ENCODE measurements at places on chromosomes 11 and 22.
A peak's percentile ranks its signal among the peaks of the same experiment; 100 is the strongest.

GRCh38 chr22:23622634-23623033 is 9.5 kb downstream of the DRICH1 start:
- DNase-seq = no peak

- no peak for DNase-seq
Measured at GRCh38 chr11:120013325-120014250, 124.3 kb downstream of the TRIM29 start.

GRCh38 chr11:25247336-25247735 is 750.5 kb downstream of the LUZP2 start:
- DNase-seq = no peak

DNA sequence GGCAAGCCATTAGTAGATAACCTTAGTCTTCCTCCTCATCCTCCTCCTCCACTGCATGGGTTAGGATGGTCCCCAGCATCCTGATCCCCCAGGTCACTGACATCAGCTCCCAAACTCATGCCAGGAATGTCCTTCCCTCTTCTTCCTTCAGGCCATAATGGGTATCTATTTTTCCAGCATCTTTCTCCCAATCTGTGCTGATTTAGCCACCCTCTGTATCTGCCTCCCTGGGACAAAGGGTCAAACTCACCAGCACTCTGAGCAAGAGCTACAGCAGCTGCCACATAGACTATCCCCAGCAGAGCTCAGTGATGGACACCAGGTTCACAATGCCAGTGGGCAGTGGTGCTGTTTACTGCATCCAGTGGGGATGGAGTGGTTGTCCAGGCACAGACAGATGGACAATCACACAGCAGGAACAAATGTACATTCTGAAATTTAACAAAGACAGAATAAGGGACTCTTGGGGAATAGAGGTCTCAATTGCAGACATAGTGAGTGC is 115.2 kb upstream of the TOP3B start:
- no peak for DNase-seq

- no peak for DNase-seq
Measured at GRCh38 chr22:39894554-39895092, 1.1 kb upstream of the ENTHD1 start.

DNA sequence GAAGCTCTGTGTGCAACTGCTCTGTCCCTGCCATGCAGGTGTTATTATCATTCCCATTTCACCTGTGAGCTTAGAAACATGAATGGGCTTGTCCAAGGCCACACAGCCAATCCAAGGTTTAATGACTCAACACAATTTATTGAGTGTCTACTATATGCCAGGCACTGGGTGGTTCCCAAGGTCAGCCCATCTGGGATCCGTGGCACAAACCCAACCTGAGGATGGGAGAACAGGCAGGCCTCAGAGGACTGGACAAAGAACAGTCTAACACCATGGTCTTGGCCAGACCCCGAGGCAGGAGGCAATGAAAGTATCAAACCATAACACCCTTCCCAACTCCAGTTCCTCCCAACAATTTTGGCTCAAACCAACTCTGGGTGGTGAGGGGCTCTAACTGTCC is 15.7 kb downstream of the SPATA19 start:
- no peak for DNase-seq

DNA sequence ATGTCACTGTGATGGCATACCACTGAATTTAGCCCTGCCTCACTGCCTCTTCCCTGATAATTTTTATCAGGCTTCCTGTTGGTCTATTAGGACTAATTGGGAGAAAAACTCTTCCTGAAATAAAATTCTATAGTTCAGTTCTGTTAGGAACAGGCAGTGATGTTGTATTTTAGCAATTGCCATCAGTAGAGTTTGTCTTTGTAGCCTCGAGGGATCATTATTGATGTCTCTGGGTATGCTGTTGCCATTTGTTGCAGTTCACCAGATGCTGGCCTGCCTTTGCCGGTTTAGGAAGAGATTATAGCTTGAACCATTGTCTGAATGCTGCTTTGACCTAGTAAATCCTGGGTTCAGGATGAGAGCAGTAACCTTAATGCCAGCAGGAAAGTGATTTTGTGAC is 41.0 kb downstream of the KDM2A start:
- no peak for DNase-seq

DNA sequence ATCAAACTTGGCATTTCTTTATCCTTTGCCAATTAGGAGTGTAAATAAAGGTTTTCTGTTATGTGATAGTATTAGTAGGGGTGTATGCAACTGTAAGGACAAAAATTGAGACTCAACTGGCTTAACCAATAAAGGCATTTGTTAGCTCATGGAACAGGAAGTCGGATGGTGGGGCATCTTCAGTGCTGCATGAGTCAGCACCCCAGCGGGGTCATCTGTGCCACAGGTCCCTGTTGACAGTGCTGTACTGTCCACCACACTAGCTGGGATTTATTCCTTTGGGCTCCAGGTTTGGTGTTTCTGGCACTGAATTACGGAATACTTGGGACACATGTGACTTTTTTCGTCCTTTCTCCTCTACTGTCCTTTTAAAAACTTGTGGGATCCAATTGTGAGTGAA is 86.0 kb downstream of the PPP6R3 start:
- DNase-seq = no peak

DNA sequence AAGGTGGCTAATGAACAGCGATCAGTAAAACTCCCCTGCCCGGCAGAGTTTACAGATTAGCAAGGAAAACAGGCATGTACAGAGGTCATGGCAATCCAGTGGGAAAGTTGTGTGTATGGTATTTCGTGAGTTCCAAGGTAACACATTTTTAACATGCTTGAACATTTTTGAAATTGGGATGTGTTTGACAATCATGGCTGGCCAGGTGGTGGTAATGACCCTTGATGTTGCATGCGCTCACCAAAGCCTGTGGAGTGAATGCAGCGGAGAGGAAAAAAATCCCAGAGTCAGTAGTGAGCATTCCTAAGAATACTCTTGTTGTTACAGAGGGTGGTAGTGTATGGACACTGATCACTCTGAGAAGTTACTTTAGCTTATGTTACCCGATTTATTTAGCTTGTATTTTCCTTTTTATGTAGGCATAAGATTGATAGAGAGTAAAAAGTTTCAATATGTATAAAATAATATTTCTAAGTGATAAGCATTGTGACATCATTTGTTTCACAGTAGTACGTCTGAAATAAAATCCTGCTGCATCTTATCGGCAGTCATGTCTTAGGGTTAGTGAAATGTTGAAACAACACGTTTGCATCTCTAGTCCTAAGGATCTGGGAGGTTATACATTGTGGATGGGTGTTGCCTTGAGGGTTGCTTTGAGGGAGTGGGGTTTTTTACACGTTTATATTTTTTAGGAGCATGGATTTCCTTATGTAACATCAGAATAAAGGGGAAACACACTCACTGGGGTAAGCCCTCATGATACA is 8.7 kb downstream of the TEAD1 start:
- no peak for DNase-seq

- DNase-seq = no peak
Measured at GRCh38 chr11:50379484-50379883, 346.8 kb downstream of the OR4C45 start.

DNA sequence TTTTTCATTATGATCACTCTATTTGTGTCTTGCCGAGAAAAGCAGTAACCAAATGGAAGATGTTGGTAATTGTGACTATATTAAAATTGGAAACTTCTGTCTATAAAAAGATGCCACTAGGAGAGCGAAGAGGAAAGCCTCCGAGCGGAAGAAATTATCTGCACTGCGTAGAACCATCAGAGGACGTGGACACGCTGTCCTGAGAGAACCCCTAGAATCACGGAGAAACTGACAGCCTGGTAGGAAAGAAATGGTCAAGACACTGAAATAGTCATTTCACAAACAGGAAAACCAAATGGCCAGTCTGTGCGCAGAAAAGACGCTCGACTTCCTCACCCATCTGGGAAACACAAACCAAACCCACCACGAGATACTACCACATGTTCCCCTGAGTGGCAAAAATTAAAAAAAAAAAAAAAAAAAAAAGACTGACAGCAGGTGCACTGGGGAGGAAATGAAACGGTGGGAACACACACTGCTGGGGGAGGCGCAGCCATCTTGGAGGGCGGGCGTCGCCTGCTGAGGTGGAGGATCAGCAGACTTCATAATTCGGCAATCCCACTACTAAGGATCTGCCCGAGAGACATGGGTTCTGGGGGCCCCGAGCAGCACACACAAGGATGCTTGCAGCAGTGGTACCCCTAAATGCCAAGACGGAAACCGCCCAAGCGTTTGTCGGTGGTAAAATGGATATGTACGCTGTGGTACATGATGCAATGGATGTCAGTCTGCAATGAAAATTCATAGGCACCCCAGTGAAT is 21.3 kb downstream of the IFITM10 start:
- DNase-seq = no peak

GRCh38 chr11:128749974-128750373 is 56.1 kb downstream of the FLI1 start:
- no peak for DNase-seq

DNA sequence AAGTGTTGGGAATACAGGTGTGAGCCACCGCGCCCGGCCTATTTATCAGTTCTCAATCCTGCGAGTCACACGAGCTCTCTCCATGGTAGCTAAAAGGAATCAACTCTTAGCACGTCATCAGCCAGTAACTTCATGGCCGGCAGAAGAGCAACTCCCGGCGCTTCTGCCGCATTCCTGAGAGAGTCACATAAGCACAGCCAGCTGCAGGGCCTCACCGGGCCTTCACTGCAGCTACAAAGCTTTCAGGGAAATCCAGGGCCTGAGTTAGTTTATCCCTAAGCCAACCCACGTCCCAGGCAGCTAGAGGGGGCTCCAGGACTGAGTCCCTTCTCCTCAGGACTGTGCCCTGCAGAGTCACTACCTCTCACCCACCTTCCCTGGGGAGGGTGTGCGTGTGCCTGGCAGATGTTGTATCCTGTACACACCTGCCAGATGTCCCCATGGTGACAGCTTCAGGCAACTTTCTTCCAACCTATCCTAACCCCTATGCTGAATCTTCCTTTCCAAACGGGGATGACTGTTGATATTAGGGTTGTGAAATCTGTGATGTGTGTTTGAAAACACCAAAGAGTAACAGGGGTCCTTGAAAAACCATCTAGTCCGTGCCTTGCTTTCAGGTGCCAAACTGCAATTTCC is 45.9 kb upstream of the ARFGAP3 start:
- no peak for DNase-seq

DNA sequence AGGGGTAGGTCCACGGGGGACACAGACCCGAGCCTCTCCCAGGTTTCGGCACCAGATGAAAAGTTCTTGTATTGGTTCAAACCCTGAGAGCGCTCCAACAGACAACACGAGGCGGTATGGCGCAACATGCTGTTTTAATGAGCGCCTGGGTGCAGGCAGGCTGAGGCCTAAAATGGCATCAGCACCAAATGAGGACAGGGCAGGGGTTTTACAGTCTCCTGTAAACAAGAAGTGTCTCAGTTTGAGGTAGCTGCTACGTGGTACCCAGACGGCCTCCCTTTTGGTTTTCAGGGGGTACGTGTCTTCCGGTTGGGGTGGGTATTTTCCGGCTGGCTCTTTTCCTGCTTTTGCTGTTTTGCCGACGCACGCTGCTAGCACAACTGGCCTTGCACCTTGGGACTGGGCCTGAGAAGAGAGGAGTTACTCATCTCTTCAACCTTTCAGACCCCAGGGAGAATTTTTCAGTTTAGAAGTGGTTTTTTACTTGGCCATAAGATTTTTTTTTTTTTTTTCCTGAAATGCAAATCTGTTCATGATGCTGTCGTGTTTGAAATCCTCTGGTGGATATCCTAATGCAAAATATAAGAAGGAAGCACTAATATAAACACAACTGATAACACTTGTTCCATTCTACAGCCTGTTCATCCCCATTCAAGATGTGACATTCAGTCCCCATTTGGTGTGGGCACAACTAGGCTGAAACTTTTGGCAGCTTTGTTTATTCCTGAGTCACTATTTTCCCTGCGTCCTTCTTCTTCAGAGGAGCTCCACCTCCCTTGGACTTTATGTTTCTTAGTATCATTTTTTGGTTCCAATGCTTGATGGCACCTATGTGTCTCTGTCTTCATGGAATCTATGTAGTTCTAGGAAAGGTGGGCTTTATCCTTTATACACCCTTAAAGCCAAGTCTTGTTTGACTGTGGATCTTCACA is 6.5 kb downstream of the PPFIBP2 start:
- DNase-seq = no peak

DNA sequence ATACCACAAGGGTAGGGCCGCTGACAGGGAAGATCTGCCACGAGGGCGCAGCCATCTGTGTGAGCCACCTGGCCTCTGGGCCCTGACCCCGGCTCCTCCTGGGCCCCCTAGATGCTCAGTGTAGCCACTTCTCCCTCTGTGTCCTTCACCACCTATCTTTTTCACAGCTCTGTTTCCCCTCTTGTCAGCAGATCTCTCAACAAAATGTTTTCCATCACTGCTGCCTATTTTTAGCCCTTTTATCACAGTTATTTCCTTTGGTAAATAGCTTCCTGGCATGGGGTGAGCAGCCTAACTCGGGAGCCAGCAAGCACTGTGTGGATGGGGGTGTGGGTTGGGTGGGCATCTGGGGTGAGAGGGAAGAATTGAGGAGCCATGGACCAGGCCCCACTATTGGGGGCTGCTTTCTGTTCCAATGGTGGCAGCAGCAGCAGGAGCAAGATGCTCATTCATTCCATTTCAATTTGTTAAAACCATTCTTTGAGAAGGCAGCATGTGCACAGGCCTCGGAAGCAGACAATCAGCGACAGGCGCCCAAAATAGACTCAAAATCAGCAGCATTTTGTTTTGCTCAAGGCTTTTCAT is 135.2 kb upstream of the NAV2 start:
- DNase-seq = no peak

DNA sequence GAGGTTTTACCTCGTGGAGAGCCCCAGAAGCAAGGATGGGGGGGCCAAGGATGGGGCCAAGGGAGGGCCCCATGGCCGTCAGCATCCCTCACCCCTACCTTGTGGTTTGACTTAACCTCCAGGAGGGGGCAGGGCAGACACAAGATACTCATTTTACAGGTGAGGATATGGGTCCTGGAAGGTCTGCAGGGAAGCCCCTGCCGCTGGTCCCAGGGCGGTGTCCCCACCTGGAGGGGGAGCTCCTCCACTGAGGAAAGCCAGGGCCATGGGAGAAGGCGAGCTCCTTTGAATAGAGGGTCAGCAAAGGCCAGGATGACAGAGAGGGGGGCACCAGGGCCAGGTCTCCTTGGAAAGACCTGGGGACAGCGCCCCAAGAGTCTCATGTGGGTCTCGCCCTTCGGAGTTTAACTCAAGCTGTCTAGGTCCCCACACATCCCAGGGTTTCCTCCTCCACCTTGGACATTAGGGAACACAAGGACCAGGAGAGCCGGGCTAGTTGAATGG is 5.9 kb upstream of the ADORA2A start:
- DNase-seq = peak; percentile 40

GRCh38 chr11:85114786-85115185 is 512.4 kb downstream of the DLG2 start:
- no peak for DNase-seq
